Occipital lobe (tissue), 3 donors: ENCODE measurements at places on chromosomes 12 and 14. TPM values are rescaled to one million over a fixed set of nuclear protein-coding genes. Genes with fewer than 3 reads are reported as not detected.

DNA sequence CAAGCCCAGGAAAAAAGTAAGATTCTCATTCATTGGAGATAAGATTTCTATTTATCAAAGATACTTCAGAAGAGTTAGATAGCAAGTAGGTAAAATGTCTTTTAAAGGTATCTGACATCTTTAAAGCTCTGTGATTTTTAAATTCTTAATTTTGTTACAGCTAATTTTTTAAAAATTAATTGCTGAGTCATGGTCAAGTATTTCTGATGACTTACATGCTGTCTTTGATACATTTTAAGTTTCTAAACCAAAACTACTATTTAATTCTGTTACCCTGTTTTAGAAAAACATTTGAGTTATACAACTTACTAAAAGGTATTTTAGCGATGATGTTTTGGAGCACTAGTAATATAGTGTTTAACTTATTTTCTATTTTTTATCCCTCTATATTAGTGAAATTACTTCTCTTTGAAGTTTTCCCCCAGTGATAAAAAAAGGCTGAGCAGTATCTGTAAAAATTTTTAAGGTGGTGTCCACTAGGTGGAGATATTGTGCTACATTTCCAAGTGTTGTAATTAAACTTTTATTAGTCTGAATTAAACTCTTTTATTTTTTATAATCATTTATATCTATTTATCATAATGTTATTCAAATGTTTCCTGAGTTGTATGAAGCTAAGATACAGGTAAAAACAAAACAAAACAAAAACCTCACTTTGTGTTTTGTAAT, 11.5 kb downstream of the ALG10 start:
- no peak for DNase-seq

DNA sequence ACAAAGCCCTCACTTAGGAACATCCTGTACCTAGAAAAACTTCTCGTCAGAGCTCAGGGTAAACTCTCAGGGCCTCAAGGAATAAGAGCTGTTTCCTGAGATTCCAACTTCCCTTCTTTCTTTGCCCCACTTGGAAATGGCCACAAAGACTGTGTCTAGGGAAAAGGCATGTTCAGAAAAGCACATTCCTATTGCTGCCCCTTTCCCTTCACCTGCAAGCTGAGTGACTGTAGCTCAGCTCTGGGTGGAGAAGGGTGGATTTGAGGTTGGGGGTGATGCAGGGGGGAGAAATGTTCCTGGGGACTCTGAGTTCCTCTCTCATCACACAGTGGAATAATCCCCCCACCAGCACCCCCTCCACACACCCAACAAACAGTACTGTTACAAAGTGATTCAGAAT, 6.8 kb downstream of the ENDOU start:
- DNase-seq, result no peak

- DNase-seq, result no peak
Observed at GRCh38 chr12:108611884-108612415, 14.1 kb upstream of the TMEM119 start.

DNA sequence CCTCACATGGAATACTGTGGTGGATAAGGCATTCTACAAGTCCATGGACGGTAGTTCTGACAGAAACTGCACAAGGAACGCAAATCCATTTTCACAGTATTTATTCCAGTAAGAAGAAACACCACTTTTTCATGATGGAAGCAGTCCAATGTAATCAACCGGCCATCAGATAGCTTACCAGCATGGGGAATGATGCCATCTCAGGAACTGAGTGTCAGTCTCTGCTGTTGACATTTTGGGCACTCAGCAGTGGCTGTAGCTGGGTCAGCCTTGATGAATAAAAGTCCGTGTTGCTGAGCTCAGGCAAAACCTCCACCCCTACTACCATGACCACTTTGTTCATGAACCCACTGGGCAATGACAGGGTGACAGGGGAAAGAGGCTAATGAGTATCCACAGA, 103.4 kb downstream of the PLCZ1 start:
- DNase-seq, result no peak

DNA sequence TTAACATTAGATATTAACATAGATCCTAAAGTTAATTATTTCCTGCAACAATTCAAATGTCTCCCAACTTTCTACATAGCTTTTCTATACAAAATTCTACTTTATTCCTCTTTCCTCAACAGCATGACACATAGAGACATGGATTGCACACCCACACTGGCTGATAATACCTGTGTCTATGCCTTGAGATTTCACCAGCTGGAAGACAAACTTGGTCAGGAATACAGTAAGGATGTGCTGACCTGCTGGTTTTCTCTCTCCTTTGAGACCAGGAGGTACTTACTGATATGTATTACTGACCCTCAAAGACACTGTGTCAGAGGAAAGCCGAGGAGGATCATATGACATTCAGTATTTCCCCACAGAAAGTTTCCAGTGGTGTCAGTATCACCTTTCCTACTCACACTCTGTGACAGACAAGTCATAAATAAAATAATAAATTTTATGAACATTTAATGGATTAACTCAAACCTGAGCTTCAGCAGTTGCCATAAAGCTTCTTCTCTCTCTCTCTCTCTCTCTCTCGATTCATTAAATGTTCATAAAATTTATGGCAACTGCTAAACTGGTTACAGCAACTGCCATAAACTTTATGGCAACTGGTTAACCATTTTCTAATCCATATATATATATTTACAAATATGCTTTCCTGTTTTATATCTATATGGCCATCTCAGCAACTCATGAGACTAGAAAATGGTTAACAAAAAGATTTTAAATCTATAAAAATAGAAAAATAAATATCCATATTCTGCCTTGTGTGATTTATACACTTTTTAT, 22.7 kb downstream of the EIF2S3B start:
- DNase-seq, result no peak

- DNase-seq, result no peak
Observed at GRCh38 chr12:128813392-128813791, 10.4 kb downstream of the SLC15A4 start.

The PTGER2 gene
- not detected for total RNA-seq

The KRT77 gene
- total RNA-seq, result not detected

The SSTR1 gene
- 14.8 TPM for total RNA-seq

The RTN1 gene
- total RNA-seq, result 870 TPM

The IAPP gene
- not detected for total RNA-seq
